NCI-H345 (cell line): ENCODE measurements at places on chromosomes 11 and 22.

- DNase-seq = peak; percentile 57
Measured at GRCh38 chr11:116373104-116373944, 399.5 kb downstream of the BUD13 start.

- no peak for DNase-seq
Measured at GRCh38 chr22:45451972-45452371, 38.5 kb downstream of the RIBC2 start.

- DNase-seq = no peak
Measured at GRCh38 chr22:17098379-17098819, 13.6 kb downstream of the IL17RA start.

- no peak for DNase-seq
Measured at GRCh38 chr11:61603667-61604066, 22.8 kb upstream of the SYT7 start.

DNA sequence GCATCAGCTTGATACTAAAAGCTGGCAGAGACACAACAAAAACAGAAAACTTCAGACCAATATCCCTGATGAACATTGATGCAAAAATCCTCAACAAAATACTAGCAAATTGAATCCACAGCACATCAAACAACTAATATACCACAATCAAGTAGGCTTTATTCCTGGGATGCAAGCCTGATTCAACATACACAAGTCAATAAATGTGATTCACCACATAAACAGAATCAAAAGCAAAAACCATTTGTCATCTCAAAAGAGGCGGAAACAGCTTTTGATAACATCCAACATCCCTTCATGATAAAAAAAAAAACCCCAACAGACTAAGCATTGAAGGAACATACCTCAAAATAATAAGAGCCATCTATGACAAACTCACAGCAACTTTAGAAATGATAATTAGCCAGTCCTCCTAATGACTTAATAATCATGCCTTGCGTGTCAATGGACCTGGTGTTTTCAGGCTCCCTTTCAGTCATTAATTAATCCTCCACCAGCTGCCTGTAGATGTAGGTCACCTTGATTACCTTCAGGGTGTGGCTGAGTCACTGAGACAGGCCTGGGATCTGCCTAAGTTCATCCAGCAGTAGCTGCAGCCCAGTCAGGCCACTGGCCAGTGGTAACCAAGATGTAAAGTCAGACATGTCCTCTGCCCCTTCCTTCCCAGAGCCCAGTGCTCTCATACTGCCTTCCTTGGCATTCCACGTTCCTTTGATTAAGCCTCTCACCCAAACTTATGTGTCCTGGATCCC is 109.8 kb downstream of the EHF start:
- DNase-seq = no peak

DNA sequence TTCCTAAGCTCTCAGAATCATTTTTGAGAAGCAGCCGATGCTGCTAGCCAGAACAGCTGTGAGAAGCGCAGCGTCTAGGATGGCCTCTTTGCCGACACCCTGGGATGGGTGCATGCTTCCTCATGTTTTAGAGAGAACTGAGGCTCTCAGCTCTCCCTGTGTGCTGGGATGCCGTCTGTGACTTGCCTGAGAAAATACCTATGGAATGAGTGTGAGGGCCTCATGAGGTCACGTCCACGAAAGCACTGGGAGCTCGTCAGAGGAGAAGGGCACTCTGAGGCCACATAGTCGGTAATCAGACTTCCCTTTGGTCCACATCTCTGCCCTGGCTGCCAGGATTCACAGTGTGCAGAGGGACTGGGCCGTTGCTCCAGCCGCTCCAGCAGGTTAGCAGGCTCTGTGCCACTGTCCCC is 54.7 kb downstream of the MICAL3 start:
- DNase-seq = no peak

- no peak for DNase-seq
Measured at GRCh38 chr11:33769542-33769941, 4.8 kb downstream of the FBXO3 start.

DNA sequence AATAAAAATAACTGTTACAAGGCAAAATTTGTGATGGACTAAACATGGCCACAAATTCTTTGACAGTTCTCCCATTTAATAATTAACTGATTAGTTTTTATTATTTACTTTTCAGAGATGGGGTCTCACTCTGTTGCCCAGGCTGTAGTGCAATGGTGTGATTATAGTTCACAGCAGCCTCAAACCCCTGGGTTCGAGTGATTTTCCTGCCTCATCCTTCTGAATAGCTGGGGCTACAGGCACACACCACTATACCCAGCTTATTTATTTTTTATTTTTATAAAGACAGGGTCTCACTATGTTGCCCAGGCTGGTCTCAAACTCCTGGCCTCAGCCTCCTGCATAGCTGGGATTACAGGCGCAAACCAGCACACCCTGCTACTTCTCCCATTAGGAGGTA is 4.5 kb upstream of the PATL1 start:
- DNase-seq = no peak

DNA sequence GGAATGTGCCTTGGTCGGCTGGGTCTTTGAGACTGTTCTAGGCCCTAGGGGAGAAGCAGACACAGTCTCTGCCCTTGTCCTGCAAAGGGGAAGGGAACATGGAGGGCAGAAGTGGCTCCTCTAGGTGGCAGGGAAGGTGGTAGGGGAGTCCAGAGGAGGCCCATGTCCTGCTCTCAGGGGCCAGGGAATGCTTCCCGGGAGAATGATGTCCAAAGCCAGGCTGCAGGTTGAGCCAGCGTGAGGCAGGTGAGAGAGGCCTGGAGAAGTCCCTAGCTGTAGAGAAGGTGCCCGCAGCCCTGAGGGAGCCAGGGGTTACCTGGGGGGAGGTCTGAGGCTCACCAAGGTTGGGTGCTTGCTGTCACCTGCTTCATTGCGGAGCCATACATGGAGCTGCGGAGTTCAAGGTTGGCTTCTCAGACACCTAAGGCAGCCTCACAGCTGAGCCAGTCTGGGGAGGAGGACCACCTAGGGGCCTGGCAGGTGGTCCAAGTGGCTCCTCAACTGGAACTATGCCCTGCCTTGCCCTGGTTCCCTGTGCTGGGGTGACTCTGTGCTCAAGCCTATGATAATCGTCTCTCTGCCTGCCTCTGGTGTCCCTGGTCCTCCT is 46.1 kb downstream of the SMIM38 start:
- no peak for DNase-seq

DNA sequence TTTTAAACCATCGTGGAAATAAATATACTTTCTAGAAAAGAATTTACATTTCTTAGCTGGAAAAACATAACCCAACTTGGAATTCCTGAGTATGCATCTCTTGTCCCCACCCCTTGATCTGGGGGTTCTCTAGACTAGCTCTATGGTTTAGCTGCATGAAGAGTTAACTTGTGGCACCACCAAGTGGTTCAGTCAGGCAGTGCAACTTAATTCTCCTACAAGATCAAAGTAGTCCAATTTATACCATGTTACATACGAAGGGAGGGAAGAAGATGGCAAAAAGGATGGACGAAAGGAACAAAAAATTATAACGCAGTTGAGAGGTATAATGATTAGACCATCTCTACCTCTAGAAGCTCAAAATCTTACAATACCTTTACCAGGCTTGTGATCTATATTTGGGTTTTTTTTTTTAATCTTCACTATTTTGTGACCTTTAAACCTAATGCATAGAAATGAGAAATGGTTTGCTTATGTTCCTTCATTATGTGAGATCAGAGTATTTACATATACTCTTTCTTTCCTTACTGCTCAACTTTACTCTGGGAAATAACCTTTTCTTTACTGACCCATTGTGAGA is 28.5 kb upstream of the ALKBH3 start:
- peak; percentile 45 for DNase-seq
